GM23248 (cell line): ENCODE measurements at places on chromosomes 3 and 15.

- no peak for DNase-seq
- no peaks in the 10 kb centered on the region for H3K4me1 ChIP-seq
- H3K27me3 ChIP-seq = no peaks in the 10 kb centered on the region
- H3K27ac ChIP-seq = no peak overlapping the region
- H3K4me3 ChIP-seq = no peak overlapping the region
- H3K36me3 ChIP-seq = no peaks in the 10 kb centered on the region
These were observed 251.1 kb upstream of the ST8SIA2 start for GRCh38 chr15:92142242-92143232.

DNA sequence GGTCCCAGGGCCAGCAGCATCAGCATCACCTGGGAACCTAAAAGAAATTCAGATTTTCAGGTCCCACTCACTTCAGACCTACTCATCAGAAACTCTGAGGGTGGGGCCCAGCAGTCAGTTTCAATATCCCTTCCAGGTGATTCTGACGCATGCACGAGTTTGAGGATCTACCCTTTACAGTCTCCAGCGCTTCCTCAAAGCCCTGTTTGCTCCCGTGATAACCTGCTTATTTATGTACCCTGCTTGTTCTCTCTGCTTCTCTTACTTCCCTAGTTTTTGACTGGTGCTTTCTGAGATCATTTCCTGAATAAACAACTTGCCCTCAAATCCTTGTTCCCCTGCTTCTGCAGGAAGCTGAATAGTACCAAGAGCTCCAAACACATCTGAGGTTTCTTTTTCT lies 245.3 kb downstream of the ZNF621 start:
- H3K4me3 ChIP-seq = no peak overlapping the region
- H3K36me3 ChIP-seq = no peaks in the 10 kb centered on the region
- DNase-seq = no peak
- H3K27me3 ChIP-seq = 0 out of 2 replicates have a peak, but pooled peaks cover 2% of the 10 kb centered on the region

DNA sequence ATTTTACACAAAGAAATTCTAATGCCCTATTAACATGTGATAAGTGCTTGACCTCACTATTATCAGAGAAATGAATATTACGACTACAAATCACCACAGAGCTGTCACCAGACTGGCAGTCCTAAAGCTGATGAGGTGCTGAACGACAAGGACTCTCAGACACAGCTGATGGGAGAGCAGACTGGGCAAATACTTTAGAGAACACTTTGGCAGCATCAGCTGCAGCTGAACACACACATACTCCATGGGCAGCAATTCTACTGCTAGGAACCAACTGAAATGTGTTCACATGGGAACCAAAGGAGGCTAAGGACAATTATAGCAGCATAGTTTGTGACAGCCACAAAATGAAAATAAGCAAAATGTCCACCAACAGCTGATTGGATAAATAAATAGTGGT lies 45.5 kb downstream of the SUSD5 start:
- no peaks in the 10 kb centered on the region for H3K36me3 ChIP-seq
- H3K4me3 ChIP-seq = no peak overlapping the region
- H3K27ac ChIP-seq = no peak overlapping the region
- no peaks in the 10 kb centered on the region for H3K4me1 ChIP-seq
- no peaks in the 10 kb centered on the region; the same call in 1 of the 2 replicates for H3K27me3 ChIP-seq

DNA sequence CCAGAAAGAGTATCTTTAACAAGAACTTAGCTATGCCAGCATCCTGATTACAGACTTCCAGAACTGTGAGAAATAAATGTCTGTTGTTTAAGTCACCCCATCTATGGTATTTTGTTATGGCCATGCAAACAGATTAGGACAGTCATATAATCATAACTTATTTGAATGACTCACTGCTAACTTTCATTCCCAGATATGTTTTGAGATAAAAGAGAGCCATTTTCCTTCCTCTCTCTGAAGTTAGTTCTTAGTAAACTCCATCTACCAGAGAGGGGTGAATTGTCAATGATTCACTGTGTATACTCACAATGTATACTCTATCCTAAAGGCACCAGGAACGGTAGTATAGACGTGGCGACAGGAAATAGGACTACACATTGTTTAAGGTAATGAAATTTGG lies 179.4 kb upstream of the DPH6 start:
- H3K4me1 ChIP-seq = peaks cover 3% of the 10 kb centered on the region
- no peak overlapping the region for H3K4me3 ChIP-seq
- no peak overlapping the region for H3K27ac ChIP-seq
- H3K27me3 ChIP-seq = no peaks in the 10 kb centered on the region
- DNase-seq = peak; percentile 33

- peak; percentile 75 for DNase-seq
- H3K4me1 ChIP-seq = peaks cover 24% of the 10 kb centered on the region
- H3K36me3 ChIP-seq = no peaks in the 10 kb centered on the region
These were observed 54.0 kb upstream of the CHMP2B start for GRCh38 chr3:87173071-87173470.

GRCh38 chr3:48428572-48429316 lies 1.1 kb downstream of the PLXNB1 start:
- peaks cover 11% of the 10 kb centered on the region for H3K4me1 ChIP-seq
- no peaks in the 10 kb centered on the region for H3K27me3 ChIP-seq
- H3K36me3 ChIP-seq = no peaks in the 10 kb centered on the region

GRCh38 chr15:85707519-85708338 lies 87.0 kb downstream of the KLHL25 start:
- peaks cover 7% of the 10 kb centered on the region; the same call in 1 of the 2 replicates for H3K36me3 ChIP-seq
- peak overlapping the region; percentile 76 for H3K27ac ChIP-seq
- no peaks in the 10 kb centered on the region for H3K27me3 ChIP-seq
- DNase-seq = peak; percentile 57
- peaks cover 58% of the 10 kb centered on the region for H3K4me1 ChIP-seq

GRCh38 chr3:98695796-98696195 lies 67.3 kb upstream of the ST3GAL6 start:
- H3K4me1 ChIP-seq = peaks cover 3% of the 10 kb centered on the region; the same call in 1 of the 2 replicates
- peak; percentile 5 for DNase-seq
- H3K27me3 ChIP-seq = 0 out of 2 replicates have a peak, but pooled peaks cover 6% of the 10 kb centered on the region
- no peak overlapping the region for H3K27ac ChIP-seq
- no peaks in the 10 kb centered on the region for H3K36me3 ChIP-seq
- H3K4me3 ChIP-seq = no peak overlapping the region

DNA sequence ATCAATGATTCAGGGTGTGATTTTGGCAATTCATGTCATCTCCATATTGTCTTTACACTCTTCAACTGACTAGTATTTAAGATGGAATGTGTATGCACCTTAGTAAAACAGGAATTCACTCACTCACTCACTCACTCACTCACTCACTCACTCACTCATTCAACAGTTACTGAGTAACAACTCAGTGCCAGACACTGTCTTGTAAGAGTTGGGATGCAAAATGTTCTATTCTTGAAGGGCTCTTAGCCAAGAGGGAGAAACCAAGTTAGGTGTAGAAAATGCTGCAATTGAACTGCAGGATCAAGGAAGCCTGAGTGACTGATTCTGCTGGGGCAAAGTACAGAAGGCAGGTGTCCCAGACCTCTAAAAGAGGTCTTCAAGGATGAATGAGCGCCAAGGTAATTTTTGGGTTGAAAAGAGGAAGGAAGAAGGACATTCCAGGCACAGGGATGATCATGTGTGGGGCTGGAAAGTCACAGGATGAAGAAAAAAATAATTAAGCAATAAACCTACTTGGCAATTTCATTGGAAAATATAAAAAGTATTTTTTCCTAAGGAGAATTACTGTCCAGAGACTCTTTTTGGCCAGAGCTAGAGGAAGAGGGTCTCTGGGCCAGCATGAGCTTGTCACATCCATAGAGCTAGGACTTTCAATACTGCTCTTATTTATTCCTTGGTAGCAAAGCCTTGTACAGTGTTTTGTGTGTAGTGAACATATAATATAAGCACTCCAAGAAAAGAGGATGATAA lies 58.9 kb upstream of the ETV5 start:
- H3K36me3 ChIP-seq = no peaks in the 10 kb centered on the region
- DNase-seq = no peak
- H3K4me1 ChIP-seq = no peaks in the 10 kb centered on the region
- H3K27me3 ChIP-seq = peaks cover 47% of the 10 kb centered on the region

DNA sequence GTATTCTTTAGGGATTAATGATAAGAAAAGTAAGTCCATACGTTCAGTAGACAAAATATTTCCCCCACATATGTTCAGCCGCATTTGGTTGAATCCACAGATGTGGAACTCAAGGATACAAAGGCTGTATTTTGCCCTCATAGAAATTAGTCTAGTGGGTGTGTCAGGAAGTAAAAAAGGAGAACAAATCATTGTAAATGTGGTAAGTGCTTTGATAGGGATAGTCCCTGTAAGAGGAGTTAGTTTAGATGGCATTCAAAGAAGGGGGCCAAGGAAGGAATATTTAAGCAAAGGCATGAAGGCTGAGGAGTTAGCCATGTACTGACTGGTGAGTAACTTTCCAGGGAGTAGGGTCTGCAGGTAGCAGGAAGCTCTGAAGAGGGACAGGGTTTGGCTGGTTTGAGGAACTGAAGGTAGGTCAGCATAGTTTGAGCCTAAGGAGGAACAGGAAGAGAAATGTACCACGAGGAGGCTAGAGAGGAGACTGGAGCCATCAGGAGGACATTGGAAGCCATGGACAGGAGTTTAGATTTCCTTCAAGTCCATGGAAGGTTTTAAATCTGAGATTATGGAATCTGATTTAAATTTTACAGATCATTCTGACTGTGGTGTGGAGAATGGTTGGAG lies 98.8 kb downstream of the MME start:
- no peaks in the 10 kb centered on the region for H3K27me3 ChIP-seq
- H3K27ac ChIP-seq = no peak overlapping the region
- H3K36me3 ChIP-seq = peaks cover 22% of the 10 kb centered on the region; the same call in 1 of the 2 replicates
- H3K4me1 ChIP-seq = no peaks in the 10 kb centered on the region
- no peak overlapping the region for H3K4me3 ChIP-seq
- no peak for DNase-seq

DNA sequence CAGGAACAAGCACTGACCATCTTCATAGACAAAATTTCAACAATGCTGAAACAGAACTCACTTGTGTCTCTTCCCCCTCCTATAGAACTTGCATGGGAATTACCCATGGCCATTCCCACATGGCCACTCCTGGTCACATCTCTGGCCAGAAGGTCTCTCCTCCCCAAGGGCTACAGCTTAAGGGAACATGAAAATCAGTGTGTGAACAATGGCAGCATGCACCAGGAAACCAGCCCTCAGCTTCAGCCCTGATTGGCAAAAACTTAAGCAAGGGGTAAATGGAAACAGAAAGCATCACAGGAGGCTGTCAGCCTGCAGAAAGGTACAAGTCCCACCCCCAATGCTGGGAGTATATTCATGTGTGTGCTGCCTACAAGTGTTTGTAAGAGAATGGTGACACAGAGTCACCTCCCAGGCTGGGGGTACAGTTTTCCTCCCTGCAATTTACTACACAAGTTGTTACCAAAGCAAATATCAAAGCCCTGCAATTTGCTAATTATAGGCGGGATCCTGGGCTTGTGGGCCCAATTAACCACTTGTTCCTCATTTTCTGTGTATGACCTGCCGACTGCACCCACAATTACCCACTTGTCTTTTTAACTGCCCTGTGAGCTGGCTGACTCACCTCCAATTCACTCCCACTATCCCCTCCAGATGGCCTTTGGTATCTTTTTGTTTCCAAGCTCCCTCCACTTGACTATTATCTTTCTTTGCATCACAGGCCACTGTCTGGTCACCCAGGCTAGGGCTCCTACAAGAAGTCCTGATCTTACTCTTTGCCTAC lies 84.4 kb upstream of the HES1 start:
- no peaks in the 10 kb centered on the region for H3K36me3 ChIP-seq
- H3K27ac ChIP-seq = no peak overlapping the region
- no peak for DNase-seq
- no peaks in the 10 kb centered on the region for H3K4me1 ChIP-seq
- no peak overlapping the region for H3K4me3 ChIP-seq
- no peaks in the 10 kb centered on the region for H3K27me3 ChIP-seq

DNA sequence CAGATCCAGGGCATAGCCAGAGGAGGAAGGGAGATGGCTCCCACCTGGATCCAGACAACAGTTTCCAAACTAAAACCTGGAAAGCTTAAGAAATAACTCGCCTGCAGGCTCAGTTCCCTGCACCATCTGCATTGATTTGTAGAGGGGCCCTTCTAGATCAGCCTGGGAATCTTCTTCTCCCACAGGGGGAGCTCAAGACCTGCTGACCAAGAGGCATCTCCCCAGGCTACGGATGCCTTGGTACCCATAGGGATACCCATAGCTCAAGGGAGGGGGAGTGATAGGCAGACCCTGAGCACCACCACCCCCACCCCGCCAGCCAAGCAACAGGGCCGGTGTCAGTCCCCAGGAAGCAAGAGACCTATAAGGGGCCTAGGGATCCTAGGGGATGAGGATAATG lies 28.0 kb upstream of the DCLK3 start:
- DNase-seq = peak; percentile 32
- 0 out of 2 replicates have a peak, but pooled peaks cover 8% of the 10 kb centered on the region for H3K27me3 ChIP-seq
- H3K27ac ChIP-seq = no peak overlapping the region
- H3K4me1 ChIP-seq = no peaks in the 10 kb centered on the region
- H3K36me3 ChIP-seq = no peaks in the 10 kb centered on the region

- no peak overlapping the region for H3K27ac ChIP-seq
- H3K4me1 ChIP-seq = no peaks in the 10 kb centered on the region
- DNase-seq = no peak
- no peak overlapping the region for H3K4me3 ChIP-seq
- H3K27me3 ChIP-seq = 0 out of 2 replicates have a peak, but pooled peaks cover 7% of the 10 kb centered on the region
These were observed 6.8 kb upstream of the SENP7 start for GRCh38 chr3:101519685-101520365.

DNA sequence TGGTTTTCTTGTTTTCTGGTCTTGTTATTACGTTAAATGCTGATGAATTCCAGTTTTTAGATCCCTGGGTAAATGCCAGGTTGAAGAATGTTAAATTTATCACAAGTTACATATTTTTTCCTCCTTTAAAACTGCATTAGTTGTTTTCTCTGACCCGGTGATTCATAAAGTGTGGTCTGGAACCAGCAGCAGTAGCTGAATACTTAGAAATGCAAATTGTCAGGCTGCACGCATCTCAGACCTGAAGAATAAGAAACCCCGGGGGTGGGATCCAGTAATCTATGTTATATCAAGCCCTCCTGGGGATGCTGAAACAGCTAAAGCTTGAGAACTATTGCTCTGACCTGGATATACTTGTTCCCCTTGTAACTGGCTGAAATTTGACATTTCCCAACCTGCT lies 69.1 kb downstream of the PEX5L start:
- no peaks in the 10 kb centered on the region for H3K4me1 ChIP-seq
- no peak overlapping the region for H3K27ac ChIP-seq
- no peaks in the 10 kb centered on the region for H3K36me3 ChIP-seq

DNA sequence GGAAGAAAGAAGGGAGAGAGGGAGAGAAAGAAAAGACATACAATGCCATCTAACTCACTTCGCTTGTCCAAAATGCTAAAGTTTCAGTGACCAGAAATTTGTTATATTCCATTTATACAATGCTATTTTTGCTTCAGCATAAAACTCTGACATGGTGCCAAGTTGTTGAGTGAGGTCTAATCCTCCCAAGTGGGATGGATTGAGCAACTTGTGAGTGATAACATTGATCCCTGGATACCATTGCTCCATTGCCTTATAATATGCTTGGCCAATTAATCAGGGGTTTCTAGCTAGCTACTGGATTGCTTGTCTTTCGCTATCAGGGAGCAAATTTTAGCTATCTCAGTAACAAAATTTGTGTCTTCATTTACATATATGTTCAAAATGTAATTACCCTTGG lies 615.6 kb upstream of the DPPA4 start:
- no peak overlapping the region for H3K27ac ChIP-seq
- H3K4me1 ChIP-seq = no peaks in the 10 kb centered on the region
- H3K27me3 ChIP-seq = no peaks in the 10 kb centered on the region
- H3K36me3 ChIP-seq = no peaks in the 10 kb centered on the region
